NCI-H774 (cell line): ENCODE measurements at places on chromosomes 6 and 20.

GRCh38 chr20:63962426-63963347 is 6.5 kb upstream of the UCKL1 start:
- DNase-seq: no peak

DNA sequence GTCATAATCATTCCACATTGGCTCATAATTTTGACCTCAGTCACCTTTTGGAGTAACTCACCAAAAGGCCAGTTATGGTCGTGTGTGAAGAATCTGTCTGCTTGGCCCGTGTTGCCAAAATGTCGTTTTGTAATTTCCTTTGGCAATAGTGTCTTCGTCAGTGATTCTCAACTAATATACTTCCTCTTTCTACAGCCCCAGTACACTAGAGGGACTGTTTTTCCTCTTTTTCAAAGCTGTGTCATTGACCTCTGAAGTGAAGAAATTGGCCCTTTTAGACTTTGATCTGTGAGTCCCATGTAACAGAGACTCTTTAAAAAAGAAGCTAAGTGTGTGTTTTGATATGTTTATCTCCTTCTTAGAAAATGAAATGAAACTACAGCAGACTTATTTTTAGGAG is 5.2 kb downstream of the FOXO3 start:
- DNase-seq: no peak

DNA sequence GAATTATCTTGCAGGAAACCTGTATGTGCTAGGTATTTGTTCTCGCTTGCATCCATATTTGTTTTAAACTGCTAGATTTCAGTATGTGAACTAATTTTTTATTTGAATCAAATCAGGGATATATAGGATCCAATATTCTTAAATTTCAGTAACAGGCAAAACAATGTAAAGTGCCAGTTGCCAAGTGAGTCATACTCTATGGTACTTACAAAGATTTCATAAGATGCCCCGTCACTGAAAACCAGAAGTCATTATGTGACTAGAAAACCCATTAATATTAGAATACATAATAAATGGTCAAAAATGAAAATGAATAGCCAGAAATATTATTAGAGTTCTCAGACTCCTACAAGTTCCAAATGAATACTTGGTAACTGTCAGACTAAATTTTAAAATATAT is 481.2 kb downstream of the TFAP2A start:
- no peak for DNase-seq

GRCh38 chr6:133130863-133131262 is 110.3 kb upstream of the EYA4 start:
- DNase-seq: peak; percentile 10

DNA sequence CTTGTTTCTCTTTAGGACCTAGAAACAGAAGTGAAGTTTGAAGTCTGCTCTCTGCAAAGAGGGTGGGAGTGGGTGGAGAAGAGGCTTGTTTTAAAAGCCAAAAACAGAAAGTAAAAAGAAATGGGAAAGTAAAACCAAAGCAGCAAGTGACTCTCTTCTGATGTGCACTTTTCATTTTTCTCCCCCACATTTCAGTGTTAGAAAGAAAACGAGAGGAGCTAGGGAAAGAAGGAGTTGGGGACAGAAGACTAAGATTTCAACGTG is 1.3 kb downstream of the C6orf141 start:
- DNase-seq: no peak

GRCh38 chr20:61980647-61981583 is 84.8 kb downstream of the TAF4 start:
- DNase-seq: no peak

DNA sequence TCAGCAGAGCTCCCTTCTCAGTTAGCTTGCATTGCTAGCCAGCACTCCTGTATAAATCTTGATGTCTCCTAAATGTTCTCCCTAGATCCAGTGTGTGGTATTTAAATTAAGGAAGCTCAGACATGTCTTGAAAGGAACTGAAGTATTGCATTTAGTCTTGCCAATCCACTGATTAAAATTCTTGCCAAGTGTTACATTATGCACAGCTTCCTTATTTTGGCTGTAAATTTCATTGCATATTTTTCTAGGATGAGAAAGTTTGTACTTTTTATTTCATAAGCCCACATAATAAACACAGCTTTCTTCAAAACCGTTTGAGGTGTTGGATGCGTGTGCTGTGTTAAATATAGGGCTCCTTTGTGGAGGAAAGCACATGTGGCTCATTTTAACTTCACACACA is 329.8 kb upstream of the FLRT3 start:
- DNase-seq: no peak

GRCh38 chr6:155329460-155330132 is 15.3 kb upstream of the TFB1M start:
- DNase-seq: no peak

- DNase-seq: no peak
These were observed 958.8 kb downstream of the TFAP2A start for GRCh38 chr6:9455864-9456658.
